ENCODE measurements at places on chromosomes 16 and 17.

- DNase-seq = no peak
Observed at GRCh38 chr17:28160610-28161009, 118.1 kb downstream of the NLK start.

GRCh38 chr16:81661082-81661481 is 118.0 kb upstream of the PLCG2 start:
- DNase-seq = no peak

DNA sequence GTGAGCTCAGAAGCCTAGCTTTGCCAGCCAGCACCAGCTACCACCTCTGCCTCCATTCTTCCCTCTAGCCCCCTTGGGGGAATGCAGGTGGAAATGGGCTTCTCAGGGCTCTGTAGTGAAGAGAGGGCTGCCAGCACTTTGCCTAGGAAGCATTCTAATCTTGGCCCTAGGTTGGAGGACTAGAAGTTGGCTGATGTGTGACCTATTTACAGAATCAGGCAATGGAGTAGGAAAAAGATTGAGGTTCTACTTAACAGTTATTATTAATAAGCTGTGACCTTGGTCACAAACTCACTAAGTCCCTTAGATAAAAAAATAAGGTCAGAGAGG is 19.9 kb downstream of the DHX38 start:
- no peak for DNase-seq

- no peak for DNase-seq
Observed at GRCh38 chr17:76356803-76357456, 3.2 kb upstream of the PRPSAP1 start.

- no peak for DNase-seq
Observed at GRCh38 chr17:72714357-72714966, 378.0 kb downstream of the SLC39A11 start.

- no peak for DNase-seq
Observed at GRCh38 chr16:57036945-57037344, 47.6 kb downstream of the NLRC5 start.

- no peak for DNase-seq
Observed at GRCh38 chr16:64541621-64542020, 580.2 kb downstream of the CDH11 start.

DNA sequence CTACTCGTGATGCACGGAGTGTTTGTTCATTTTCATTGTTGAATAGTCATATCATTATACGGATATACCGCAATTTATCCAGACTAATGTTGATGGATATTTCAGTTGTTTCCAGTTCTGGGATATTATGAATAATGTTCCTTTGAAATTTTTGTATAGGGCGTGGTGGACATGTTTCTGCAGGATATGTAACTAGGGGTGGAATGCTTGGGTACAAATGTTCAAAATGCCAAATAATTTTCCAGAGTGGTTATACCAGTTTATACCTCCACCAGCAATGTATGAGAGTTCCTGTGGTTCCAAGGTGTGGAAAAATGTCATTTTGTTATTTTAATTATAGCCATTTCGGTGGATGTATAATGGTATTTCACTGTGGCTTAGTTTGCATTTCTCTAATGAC is 53.6 kb downstream of the NUP88 start:
- no peak for DNase-seq

- no peak for DNase-seq
Observed at GRCh38 chr17:76953946-76954345, 85.7 kb downstream of the MGAT5B start.

GRCh38 chr17:82978765-82979349 is 100.6 kb upstream of the METRNL start:
- no peak for DNase-seq

GRCh38 chr17:73706858-73707257 is 62.6 kb upstream of the SDK2 start:
- DNase-seq = no peak

GRCh38 chr17:43974382-43975266 is 20.9 kb upstream of the PYY start:
- DNase-seq = no peak

- DNase-seq = no peak
Observed at GRCh38 chr17:73863761-73864535, 219.7 kb upstream of the SDK2 start.

DNA sequence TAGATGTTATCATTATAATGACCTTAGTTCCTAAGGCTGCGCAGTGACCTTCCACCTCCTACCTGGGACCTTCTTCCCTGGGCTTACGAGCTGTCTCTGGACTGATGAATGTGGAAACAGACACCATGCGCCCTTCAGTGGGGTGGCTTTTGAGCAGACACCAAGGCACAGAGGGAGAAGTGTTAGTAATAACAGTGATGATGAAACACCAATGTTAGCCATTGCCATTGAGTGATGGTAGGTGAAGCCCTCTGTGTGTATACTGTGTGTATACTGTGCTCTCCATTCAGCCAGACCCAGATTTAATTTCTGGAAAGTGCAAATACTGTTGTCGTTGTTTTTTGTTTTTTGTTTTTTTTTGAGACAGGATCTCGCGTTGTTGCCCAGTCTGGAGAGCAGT is 44.5 kb downstream of the CLEC16A start:
- no peak for DNase-seq

DNA sequence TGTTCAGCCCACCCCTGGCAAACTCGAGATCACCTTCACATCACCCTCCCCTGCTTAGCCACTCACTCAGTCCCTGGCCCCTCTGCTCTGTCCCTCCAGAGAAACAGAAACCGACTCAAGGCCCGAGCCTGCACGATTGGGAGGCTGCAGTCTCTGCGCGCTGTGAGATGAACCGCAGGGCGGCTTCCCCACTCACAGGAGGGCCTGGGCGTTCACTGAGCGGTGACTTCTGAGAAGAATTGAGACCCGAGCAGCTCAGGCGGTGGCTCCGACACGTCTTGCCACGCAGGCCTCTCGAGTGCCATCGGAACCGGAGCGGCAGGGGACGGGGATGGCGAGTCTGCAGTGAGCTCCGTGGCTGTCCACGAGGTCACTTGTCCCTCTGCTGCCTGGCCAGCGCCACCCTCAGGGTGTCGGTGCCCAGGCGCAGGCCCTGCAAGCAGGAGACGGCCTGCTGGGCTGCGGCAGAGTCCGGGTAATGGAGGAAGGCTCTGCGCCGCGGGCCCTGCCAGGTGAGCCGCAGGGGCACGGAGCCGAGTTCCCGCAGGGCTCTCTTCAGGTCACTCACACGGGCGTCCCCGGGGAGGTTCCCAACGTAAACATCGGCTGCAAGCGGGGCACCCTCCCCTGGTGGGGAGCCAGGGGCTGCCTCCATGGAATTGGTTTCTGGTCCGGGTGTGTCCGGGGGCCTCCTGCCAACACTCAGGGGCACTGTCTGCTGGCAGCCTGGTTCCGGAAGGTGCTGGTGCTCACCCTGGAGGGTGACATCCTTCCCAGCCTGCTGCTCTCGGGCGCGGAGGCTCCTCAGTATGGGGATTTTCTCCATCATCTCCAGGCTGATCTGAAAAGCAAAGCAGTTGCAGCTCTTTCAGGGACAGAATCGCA is 21.6 kb downstream of the FOXF1 start:
- DNase-seq = no peak

DNA sequence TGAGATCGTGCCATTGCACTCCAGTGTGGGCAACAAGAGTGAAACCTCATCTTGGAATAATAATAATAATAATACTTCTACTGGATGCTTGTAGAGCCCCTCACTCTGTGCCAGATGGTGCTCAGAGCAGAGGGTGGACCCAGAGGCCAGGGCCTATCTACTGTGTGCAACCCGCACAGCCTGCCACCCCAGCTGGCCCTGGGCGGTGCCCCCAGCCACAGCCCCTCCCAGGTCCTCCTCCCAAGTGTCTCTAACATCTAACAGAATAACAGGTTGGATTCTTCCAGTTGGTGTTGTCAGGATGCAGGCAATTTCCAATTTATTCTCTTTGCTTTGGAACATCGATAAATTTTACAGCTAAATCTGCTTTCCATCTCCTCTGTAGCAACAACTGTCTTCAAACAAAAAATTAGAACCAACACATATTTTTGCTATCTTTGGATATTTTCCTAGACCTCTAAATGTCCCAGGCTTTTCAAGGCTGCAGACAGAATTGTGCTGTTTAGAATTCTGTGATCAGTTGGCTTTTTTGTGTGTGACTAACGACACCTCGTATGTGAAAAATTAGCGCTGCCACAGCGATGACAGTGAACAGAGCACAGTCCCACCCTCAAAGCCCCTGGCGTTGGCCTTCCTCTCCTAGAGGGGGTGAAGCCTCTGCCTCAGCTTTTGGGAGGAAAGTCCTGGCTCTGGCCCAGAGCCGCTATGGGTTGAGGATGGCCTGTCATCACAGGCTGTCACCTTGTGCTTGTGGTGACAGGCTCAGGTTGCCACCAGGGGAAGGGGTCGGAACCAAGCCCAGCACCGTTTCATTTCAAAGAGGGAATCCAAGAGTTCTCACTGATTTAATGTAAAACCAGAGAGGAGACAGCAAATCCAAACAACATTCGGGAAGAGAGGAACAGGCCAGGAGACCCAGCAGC is 7.6 kb upstream of the EVPL start:
- DNase-seq = no peak

GRCh38 chr17:7340179-7340578 is 3.9 kb downstream of the ACAP1 start:
- no peak for DNase-seq

DNA sequence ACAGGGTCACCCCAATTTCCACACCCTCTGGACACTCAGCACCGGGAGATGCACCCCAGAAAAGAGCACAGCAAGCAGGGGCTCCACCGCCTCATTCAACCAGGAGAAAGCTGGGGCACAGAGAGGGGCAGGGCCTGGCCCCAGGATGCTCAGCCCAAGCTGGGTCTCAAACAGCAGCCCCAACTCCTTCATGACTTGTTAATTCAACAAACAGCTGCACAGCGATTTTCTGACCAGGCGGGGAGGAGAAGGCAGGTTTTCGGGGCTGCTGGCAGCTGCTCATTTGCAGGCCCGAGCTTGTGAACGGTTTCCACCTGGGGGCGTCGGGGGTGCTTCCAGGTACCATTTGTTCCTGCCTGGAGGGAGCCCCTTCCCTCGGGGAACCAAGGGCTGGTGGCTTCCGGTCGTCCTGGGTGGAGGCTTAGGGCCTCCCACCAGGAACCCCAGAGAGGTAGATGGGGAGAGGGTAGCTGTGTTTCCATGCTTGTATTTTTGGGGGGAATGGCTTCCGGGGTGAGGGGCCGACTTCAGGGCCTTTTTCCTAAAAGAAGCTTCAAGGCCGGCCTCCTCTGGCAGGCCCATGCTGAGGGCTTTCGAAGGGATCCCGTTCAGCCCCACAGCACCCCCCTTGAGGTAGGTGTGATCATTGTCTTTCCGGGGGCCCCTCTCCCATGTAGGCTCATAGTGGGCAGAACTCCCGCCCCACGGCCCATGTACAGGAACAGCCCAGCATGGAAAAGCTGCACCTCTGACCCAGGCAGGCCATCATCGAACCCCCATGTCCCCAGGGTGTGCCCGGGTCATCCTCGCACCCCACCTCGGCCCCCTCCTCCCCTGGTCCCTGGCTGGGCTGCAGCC is 191.6 kb upstream of the GSE1 start:
- no peak for DNase-seq

DNA sequence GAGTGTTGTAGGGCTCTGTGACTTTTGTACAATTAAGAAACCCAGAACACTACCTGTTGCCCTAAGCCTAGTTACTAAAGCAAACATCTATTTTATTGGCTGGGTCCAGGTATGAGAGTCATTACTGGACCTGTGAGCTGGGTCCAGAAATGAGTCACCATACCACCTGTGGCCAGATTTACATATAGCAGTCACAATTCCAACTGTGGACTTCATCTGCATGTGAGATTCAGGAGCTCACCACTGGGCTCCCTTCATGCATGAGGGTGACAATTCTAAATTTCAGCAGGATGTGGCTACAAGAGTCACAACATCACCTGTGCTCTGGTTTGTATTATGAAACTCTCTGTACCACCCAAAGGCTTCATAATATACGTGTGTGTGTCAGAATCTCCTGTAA is 2038.0 kb downstream of the TP53TG3F start:
- DNase-seq = no peak

DNA sequence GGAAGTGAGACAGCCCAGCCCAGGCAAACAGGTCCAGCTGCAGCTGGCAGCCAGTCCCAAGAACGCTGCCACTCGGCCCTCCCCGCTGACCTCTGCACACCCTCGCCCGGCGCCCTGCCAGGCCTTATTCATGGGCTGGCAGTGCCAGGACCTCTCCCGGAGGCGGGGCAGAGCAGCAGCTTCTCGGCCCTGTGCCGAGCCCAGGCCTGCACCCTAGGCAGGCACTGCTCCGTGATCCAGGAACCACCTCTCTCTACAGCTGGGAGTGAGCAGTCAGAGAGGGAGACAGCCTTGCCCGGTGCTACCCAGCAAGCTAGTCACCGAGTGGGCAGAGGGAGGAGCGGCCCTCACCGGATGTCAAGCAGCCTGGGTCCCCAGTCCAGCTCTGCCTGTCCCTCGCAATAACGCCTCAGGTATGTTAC is 79.9 kb upstream of the CBX4 start:
- DNase-seq = no peak

DNA sequence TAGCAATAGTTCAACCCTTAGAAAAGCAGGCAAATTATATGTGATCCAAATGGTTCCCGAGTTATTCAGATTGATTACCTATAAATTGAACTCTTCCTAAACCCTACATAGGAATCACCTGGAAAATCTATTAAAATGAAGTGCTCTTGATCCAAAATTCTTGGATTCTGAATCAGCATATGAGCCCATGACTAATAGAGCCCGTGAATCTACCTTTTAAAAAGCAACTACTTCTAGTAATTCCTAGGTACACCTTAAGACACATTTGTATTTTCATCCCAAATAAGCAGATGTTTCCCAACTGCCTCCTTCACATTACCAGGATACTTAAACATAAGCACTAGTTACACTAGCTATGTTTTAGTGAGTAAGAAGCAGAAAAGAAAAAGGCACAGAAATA is 1171.0 kb upstream of the GOT2 start:
- no peak for DNase-seq
